ENCODE measurements at places on chromosomes 11 and 22.

DNA sequence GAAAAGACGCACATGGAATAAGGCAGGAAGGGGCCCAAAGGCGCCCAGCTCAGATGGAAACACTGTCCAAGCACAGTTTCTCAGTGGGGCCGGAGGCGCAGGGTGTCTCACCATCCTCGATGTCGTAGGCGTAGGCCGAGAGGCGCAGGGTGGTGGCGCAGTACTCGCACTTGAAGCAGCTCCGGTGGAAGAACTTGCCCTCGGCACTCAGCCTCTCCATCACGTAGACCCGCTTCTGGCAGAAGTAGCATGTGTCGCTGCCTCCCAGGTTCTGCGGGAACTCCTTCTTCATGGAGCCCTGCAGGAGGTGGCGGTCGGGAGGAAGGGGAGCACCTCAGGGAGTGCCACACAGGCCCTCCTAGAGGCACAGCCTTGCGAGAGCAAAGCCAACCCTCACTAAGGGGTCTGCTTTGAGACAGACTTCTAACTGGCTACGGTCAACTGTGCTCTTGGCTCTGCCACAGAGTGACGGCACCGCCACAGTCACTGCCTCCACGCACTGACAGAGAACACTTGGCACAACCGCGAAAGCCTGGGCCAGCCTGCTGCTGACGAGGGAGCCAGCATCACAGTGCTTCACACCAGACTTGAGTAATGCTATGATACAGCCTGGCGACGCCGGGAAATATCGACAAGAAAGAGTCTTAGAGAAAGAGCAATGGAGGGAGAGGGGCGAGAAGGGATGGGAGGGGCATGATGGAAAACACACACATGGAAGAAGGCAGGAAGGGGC lies 97.6 kb upstream of the BID start:
- no peak for DNase-seq

GRCh38 chr22:23522623-23523251 lies 57.4 kb downstream of the IGLL1 start:
- DNase-seq, result no peak

DNA sequence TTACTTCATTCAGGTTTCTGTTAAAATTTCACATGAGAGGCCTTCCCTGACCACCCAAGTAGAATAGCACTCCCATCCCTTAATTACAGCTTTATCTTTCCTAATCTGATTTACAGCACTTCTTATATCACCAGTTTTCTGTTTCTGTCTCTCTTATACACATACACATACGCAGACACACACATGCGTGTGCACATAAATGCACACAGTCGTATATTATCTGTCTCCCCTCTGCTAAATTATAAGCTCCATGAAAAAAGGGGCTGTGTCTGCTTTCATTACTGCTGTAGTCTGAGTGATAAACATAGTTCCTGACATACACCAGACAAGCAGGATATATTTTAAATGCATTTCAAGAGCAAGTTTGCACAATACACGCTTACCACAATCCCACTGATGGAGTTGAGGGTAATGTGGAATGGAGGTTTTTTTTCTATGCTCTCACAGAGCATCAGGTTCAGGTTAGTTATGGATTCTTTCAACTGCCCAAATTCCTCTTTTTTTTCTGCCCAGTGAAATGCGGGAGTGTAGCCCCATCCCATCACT lies 13.7 kb upstream of the TOP3B start:
- no peak for DNase-seq

GRCh38 chr11:133202816-133203215 lies 329.5 kb downstream of the OPCML start:
- no peak for DNase-seq

- DNase-seq, result no peak
These were observed 86.0 kb downstream of the KCNQ1 start for GRCh38 chr11:2530855-2531200.
